GM20000 (cell line): ENCODE measurements at places on chromosomes 16 and 17.
A peak's percentile ranks its signal among the peaks of the same experiment; 100 is the strongest.

- peak; percentile 73 for DNase-seq
Measured at GRCh38 chr17:30104575-30105339, 11.9 kb upstream of the NSRP1 start.

DNA sequence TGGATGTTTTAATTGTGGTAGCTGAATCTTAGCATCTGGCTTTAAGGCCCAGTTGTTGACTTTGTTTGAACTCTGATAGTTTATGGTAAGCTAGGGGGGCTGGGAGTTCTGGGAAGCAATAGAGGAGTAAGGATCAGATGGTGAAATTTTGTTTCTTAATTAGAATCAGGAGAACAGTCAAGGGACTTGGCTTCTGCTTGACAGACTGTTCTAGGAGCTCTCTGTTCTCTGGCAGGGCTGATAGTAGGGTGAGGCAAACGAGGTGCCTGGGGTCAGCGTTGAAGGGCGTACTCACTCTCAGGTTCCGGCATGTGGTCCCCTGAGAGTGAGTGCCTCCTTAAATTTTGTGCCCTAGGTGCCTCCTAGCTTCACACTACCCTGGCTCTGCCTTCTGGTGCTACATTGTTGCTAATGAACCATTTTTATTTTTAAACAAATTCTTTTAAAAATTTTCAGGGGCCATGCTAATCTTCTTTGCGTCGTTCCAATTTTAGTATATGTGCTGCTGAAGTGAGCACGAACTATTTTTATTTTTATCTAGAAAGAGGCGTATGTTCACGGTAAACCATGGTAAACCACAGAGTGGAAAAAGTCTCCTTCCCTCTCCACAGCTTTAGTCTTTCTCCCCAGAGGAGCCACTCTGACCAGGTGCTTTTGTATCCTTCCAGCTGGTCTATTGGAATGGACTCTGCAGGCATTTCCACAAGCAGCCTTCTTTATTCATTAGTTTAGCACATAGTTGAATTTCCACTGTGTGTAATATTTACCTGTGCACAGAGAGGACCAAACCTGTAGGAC lies 19.7 kb downstream of the SLC7A6 start:
- peak; percentile 69 for DNase-seq

DNA sequence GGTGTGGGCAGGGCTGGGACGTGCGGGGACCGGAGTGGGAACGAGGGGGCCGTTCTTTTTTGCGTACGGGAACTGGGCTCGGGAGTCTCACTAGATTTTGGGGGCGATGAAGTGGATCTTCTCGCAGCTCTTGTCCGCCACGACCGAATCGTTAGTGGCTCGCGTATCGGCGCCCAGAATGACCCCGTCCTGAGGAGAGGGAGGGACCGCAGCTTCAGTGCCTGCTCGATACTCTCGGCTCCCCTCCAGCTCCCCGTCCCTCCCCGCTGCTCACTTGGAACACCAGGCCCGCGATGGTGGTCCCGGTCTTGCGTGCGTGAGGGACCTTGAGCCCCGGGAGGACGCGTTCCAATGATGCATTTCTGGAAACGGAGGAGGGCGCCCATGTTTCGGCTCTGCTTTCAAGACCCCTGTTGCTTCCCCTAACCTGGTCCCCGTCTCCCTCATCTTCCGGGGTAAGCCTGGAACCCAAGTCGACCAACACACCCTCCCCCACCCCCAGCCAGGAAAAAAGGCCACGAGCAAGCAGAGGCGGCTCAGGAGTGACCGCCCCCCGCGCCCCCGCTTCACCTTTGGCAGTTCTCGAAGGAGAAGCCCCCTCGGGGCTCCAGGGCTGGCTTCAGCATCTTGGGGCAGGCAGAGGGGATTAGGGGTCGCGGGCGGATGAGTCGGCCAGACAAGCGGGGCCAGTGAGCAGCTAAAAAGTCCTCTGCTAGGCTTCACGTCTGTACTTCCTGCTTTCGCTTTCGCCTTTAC lies at the start of gene PSMB10:
Gene PSMB10, minus strand, starts transcription at position 727 of the 756 bp plus-strand sequence. Its CDS starts 101 bp downstream, at position 626.
- DNase-seq, result peak; percentile 49

DNA sequence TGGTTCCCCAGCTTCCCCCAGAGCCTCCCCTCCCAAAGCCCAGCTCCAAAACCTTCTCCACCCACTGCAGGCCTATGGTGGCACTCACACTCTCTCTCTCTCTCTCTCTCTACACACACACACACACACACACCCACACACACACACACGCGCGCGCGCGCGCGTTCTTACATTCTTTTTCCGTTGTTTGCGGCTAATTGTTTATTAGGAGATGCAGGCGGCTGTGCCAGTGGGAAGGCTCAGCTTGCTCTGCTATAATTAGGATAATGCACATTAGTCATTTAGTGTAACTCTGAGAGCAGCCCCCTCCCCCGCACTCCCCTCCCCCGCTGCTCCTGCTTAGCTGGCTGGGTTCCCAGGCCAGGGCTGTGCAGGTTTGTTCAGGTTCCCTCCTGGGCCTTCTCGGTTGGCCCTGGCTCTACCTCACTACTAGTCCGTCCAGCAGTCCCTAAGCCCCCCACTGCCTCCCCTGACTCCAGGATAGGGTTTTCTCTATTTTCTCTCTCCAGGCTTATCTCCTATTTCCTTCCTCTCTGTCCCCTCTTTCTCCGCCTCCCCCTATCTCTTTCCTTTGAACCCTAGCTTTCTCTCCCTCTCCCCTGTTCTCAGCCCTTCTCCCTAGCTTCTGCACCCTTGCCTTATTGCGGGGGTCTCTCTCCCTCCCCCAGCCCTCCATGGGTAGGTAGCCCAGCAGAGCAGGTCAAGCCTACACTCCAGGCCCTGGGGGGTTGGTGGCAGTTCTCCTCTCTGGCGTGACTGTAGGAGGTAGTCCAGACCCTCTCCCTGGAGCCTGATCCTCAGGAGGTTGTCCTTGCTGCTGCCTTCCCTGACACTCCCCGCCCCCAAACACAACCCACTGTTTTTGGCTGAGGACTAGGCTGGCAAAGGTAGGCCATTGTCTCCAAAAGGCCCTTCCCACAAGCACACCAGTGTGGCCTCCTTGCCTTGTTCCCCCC lies 34.0 kb downstream of the TMEM132E start:
- no peak for DNase-seq

DNA sequence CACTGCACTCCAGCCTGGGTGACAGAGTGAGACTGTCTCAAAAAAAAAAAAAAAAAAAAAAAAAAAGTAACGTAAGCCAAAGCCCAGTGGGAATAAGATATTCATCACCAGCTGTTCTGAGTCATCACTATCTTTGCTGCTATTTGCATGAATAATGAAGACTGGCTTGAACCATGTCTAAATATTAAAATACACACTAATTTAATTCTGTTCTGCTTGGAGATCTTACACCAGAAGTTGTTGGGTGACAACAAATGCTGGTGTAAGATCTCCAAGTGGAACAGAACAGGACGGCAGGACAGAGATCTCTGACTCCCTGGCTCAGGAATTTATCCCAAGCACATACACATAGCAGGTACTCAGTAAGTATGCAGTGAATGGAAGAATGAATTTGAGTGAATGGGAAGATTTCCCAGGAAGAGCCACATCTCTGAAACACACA lies 19.6 kb downstream of the DNAH17 start:
- DNase-seq, result no peak

GRCh38 chr16:2511128-2511800 lies 2.5 kb upstream of the ATP6V0C start:
- DNase-seq, result no peak

DNA sequence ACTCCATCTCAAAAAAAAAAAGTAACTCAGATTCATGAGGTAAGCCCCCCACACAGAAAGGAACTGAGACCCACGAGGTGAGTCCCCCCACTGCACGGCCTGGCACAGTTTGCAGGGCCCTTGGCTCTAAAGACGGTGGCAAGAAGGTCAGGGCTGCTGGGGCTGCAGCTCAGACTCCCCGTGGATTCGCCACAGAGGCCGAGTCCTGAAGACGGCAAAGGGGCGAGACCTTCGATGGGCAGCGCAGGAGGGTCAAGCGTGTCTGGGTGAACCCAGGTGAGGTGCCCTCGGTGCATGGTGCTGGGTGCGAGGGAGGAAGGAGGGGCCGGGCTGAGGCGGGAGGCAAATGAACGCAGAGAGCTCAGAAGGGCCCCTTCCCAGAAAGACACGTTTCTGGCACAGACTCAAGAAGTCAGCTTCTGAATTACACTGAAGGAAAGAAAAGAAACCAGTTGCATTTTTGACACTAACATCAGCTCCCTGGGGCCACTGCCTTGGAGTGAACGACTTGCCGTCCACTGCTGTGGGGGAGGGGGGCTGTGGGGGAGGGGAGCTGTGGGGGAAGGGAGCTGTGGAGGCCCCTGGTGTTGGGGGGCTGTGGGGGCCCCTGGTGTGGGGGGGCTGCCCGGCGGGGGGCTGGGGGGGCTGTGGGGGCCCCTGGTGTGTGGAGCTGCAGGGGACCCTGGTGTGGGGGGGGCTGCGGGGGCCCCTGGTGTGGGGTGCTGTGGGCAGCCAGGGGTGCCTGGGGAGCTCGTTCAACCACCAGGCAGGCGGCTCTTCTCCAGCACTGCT lies 69.8 kb upstream of the METRNL start:
- DNase-seq, result no peak

GRCh38 chr16:68444056-68444657 lies 4.2 kb downstream of the SMPD3 start:
- peak; percentile 29 for DNase-seq
